ENCODE measurements at places on chromosomes 1 and 21.

GRCh38 chr1:56576880-56577405, 2.4 kb downstream of the PLPP3 start:
- peaks cover 63% of the 10 kb centered on the region for H3K4me1 ChIP-seq
- peak overlapping the region; percentile 64 for H3K27ac ChIP-seq
- H3K36me3 ChIP-seq = no peaks in the 10 kb centered on the region
- peak overlapping the region; percentile 82 for H3K4me3 ChIP-seq

- H3K4me3 ChIP-seq = no peak overlapping the region
- H3K36me3 ChIP-seq = 0 out of 2 replicates have a peak, but pooled peaks cover 3% of the 10 kb centered on the region
- DNase-seq = no peak
- no peak overlapping the region for H3K27ac ChIP-seq
Observed at GRCh38 chr1:67514786-67515185, 84.6 kb upstream of the SERBP1 start.

- H3K4me3 ChIP-seq = peak overlapping the region; percentile 82
- peak; percentile 90 for DNase-seq
- H3K27me3 ChIP-seq = no peaks in the 10 kb centered on the region
- no peak overlapping the region for H3K27ac ChIP-seq
Observed at GRCh38 chr1:116418091-116418830, 45.2 kb downstream of the ATP1A1 start.

DNA sequence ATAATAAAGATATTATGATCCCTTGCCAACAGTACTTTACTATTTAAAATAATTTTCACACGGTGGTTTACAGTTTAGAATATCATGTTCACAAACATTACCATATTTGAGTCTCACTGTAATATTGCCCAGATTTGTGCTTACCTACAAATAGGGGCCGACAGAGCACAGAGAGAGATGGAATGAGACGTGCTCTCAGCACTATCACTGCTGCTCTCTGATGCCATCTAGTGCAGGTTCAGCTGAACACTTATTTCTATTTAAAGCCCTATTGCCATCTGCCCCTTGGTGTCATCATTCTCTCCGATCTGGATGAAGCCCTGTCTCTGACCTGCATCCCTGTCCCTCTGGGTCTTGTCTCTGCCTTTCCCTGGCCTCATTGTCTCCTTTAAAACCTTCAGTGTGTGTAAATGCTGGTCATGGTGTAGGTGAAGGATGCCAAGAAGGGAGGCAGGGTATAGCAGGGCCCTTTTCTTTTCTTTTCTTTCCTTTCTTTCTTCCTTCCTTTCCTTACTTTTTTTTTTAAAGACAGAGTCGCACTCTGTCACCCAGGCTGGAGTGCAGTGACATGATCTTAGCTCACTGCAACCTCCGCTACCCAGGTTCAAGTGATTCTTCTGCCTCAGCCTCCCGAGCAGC, 6.9 kb upstream of the GPATCH4 start:
- no peak overlapping the region for H3K4me3 ChIP-seq
- H3K36me3 ChIP-seq = no peaks in the 10 kb centered on the region
- H3K27me3 ChIP-seq = no peaks in the 10 kb centered on the region
- no peak overlapping the region for H3K27ac ChIP-seq
- H3K4me1 ChIP-seq = no peaks in the 10 kb centered on the region
- DNase-seq = peak; percentile 92

- no peaks in the 10 kb centered on the region for H3K27me3 ChIP-seq
- peaks cover 41% of the 10 kb centered on the region for H3K4me1 ChIP-seq
- peak overlapping the region; percentile 79 for H3K4me3 ChIP-seq
- H3K36me3 ChIP-seq = no peaks in the 10 kb centered on the region
- peak overlapping the region; percentile 100 for H3K27ac ChIP-seq
Observed at GRCh38 chr1:150562446-150563339, 13.5 kb downstream of the ADAMTSL4 start.

DNA sequence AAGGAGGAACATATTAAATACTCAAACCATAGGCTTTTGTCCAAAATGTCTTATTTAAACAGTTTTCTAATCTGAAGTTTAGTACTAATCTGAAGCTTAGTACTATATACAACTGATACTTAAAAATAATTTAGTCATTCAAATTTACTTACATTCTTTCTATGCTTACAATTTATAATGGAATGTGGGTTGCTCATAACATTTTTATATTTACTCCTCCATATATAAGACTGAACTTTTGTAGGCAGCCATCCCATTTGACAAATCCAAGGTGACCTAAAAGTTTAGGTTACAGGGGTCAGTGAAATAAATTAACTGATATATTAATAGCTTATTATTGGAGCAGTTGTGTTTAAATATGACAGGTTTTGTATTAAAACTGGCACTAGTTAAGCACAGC, 570.6 kb downstream of the DPYD start:
- no peaks in the 10 kb centered on the region for H3K27me3 ChIP-seq
- H3K4me3 ChIP-seq = no peak overlapping the region
- H3K36me3 ChIP-seq = no peaks in the 10 kb centered on the region
- H3K27ac ChIP-seq = no peak overlapping the region

DNA sequence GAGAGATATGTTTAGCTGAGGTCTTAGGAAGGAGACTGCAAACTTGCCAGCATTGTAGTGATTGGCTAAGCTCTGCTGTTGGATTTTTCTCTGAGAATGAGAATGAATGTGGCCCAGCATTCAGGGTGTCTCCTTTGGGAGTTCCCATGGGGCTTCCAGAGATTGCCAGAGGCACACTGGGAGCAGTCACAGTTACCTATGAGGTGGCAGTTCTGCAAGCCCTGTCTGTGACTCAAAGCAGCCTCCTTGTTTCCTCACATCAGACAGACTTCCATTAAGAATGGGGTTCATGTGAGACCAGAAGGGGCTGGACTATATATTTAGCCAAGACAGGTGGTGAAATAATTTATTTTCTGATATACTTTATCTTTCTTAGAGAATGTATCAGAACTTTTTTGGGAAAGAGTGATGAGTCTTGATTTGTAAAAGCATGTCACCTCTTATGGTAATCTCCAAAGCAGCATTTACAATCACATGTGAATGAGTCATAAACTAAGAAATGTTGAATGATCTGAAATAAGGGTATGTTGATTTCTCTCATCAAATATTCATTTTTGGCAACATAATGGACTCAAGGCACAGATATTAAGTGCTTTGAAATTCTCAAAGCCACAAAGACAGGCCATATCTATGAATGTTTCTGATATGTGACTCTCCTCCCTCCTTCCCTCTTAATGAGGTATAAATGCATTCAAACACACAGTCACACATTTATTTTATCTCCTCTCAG, 9.5 kb upstream of the SLC19A2 start:
- no peak for DNase-seq
- H3K4me3 ChIP-seq = no peak overlapping the region
- H3K27me3 ChIP-seq = no peaks in the 10 kb centered on the region
- no peaks in the 10 kb centered on the region for H3K4me1 ChIP-seq
- H3K36me3 ChIP-seq = no peaks in the 10 kb centered on the region
- H3K27ac ChIP-seq = no peak overlapping the region
